ENCODE measurements at places on chromosomes 6 and 20.

DNA sequence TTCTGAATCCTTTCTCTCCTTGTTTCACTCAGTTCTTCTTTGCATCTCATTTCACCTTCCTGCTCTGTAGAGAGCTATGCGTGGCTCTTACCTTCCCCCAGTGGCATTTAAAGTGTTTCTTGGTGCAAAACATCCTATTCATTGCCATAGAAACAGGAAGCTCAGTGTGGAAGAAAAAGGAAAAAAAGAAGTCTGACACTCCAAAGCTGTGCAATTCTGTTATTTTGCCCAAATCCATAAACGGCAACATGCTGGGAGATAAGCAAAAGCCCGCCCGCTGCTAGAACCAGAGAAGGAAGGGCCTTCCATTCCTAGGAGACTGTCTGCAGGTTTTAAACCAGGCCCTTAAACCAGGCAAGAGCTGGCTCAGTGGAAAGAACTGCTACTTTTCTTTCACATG, 247.1 kb downstream of the HIVEP2 start:
- no peak for DNase-seq

DNA sequence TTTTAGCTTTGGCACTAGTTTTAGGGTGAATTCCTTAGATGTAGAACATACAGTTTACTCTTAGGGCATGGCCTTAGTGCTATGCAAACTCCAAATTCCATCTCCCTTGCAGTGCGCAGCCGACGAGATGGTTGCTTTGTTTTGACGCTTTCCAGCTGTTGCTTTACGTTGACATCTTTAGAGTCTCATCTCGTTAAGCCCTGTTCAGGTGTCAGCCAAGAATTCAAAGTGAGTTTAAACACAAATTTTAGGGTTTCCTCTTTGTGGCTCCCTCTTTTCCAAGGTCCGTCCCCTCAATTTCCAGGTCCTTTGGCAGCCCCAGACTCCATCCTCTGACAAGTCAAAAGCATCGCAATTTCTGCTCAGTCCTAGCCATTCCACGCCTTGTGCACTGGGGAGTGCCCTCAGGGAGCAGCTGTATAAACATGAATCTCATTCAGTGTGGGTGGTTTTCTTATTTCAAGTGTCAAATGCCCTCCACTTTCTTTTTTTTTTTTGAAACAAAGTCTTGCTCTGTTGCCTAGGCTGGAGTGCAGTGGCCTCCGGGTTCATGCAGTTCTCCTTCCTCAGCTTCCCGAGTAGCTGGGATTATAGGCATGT, 14.1 kb upstream of the MAK start:
- no peak for DNase-seq

GRCh38 chr6:127119102-127120022, 891 bp downstream of the RSPO3 start:
- no peak for DNase-seq

DNA sequence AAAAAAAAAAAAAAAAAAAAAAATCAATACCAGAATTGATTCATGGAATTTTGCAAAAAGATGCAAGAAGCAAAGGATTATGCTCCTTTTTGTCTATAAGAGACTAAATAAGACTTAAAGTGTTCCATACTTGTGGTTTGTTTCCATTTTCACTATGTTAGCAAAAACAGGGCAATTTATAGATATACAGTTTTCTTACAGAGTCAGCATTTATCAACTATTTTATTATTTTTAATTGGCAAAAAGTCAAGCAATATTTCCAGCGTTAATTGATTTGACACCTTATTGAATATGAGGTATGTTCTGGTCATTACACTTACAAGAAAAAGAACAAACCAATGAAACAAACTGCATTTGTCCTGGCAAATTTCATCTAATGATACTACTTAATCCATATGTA, 5.4 kb upstream of the SGK1 start:
- DNase-seq = no peak

GRCh38 chr6:109055771-109056235, 38.8 kb downstream of the SESN1 start:
- DNase-seq = no peak

GRCh38 chr20:4091490-4092479, 76.4 kb upstream of the RNF24 start:
- no peak for DNase-seq

DNA sequence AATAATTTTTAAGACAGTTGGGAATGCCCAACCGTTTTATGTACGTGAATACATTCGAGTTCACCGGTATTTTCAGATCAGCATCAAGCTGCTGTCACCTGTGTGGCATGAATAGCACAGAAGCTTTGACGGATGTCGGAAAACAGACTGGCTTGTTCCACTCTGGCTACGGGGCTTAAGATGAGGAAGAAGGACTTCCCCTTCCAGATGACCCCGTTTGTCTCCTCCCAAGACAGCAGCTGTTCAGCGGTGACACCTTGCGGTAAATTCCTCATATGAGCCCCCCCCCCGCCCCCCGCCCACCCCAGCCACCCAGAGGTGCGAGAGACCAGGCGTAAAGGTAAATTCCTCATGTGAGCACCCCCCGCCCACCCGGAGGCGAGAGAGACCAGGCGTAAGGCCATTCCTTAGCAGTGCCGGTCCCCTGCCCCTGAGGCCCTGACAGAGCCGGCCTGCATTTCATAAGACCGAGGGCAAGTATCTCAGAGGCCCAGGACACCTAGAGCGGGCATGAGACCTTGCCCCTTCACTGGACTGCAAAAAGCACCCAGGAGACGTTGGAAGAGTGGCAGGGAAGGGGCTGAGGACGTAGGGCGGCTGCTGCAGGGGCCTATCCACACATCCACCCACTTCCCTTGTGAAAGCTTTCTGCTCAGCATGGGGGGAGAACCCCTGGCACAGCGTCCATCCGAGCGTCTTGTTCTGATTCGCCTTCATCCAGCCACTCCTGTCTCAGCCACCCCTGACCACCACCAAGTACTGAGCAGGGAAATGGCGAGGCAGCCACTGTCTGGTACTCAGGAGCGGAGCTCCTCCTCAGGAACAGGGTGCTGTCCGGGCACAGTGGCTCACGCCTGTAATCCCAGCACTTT, 7.3 kb upstream of the PCMTD2 start:
- DNase-seq = peak; percentile 46

GRCh38 chr6:33929575-33930288, 125.9 kb upstream of the MLN start:
- no peak for DNase-seq

DNA sequence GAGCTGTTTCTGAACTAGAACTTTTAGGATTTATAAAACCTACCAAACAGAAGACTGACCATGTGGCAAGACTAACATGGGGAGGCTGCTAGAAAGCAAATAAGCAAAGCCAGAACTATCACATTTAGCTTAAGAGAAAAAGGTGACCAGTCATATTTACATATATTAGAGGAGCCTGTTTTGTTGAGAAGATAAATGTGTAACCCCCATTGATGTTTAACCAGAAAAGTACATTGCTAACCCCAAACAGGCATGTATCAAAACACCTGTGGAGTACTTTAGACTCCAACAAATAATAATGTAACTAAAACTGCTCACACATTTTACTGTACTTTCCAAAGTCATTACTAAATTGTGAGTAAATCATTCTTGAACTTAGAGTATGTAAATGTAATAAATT, 35.0 kb downstream of the AKIRIN2 start:
- DNase-seq = no peak

DNA sequence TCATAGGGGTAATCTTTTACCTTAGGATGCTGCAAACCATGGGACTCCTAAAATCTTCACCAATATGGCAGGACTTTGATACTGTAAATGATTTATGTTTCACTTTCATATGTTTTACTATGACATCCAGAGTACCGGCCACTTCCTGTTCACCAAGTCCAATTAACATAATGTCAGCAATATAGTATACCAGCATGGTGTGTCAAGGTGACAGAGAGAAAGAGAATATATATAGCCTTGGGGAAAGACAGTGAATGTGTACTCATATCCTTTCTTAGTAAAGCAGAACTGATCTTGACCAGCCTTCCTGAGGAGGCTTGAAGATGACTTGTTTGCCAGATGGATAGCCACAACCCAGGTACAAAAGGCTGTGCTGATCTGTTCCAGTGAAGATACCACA, 127.9 kb downstream of the NRN1 start:
- DNase-seq = no peak

GRCh38 chr6:163500105-163500504, 85.6 kb downstream of the QKI start:
- no peak for DNase-seq

GRCh38 chr6:24403501-24403824, 727 bp downstream of the MRS2 start:
- no peak for DNase-seq

- no peak for DNase-seq
Measured at GRCh38 chr20:22385602-22386305, 198.6 kb downstream of the FOXA2 start.

GRCh38 chr20:10670501-10671220, 3.1 kb downstream of the JAG1 start:
- DNase-seq = no peak

GRCh38 chr20:61447952-61448351, 195.9 kb downstream of the CDH4 start:
- no peak for DNase-seq

- DNase-seq = no peak
Measured at GRCh38 chr6:143746202-143747119, 68.7 kb downstream of the PHACTR2 start.

GRCh38 chr20:41638456-41638855, 20.3 kb upstream of the CHD6 start:
- DNase-seq = no peak

GRCh38 chr6:129536271-129536670, 173.7 kb downstream of the ARHGAP18 start:
- no peak for DNase-seq

- peak; percentile 95 for DNase-seq
Measured at GRCh38 chr6:111483736-111484632, 966 bp upstream of the REV3L start.

- peak; percentile 62 for DNase-seq
Measured at GRCh38 chr6:143901885-143902750, 37.8 kb downstream of the ZC2HC1B start.

GRCh38 chr20:57480444-57481160, 44.3 kb downstream of the CTCFL start:
- DNase-seq = peak; percentile 26
